ENCODE measurements at places on chromosomes 2 and 18.

DNA sequence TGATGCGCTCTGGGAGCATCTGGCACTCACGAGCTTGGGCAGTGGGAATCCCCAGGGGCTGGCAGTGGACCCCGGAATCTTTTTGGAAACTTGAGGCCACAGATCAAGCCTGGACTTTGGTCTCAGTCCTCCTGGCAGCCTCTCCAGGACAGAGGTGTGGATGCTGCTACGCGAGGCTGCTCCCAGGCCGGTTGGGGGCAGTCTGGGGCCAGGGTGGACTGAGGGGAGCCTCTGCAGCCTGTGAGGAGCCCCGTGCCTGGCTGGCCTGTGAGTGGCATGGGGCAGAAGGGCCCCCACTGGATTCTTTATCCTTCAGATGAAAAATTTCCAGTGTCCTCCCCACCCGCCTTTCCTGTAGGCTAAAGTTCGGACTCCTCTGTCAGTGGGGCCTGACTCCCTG, 12.7 kb upstream of the DES start:
- DNase-seq: no peak

- no peak for DNase-seq
These were observed 49.4 kb downstream of the RND3 start for GRCh38 chr2:150438041-150438440.

- no peak for DNase-seq
These were observed 214.8 kb downstream of the MTX2 start for GRCh38 chr2:176483901-176484568.

DNA sequence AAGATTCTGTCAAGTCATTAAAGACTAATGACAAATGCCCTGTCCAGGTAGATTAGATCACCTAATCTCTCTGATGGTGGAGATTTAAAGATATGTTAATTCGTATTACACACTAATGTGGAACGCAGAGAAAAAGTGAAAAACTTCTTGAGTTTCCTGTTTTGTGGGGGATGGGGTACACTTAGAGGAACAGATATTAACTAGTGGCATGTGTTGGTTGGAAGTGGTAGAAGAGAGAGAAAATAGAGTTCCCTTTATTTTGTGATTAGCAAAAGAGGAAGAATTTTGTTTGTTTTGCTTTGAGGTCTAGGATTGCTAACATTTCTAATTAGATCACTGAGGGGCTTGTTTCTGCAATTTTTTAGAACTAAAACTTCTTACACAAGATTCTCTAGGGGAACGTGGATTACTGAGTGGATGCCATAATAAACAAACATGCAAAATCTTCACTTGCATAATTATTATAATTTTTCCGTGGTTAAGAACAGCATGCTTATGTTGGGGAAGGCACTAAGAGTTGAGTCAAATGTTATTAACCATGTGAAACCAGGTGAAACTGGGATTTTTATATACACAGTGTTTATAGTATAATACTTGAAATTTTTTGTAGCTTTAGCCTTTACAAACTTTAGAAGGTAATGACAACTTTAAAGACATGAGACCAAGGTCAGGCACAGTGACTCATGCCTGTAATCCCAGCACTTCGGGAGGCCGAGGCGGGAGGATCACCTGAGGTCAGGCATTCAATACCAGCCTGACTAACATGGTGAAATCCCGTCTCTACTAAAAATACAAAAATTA, 97.4 kb upstream of the STK17B start:
- no peak for DNase-seq
